Activated T-cell treated with anti-CD3 and anti-CD28 coated beads, Interleukin-2, amount 50 U/mL, for 1 hour (primary cell): ENCODE measurements at places on chromosomes 7 and 10.

DNA sequence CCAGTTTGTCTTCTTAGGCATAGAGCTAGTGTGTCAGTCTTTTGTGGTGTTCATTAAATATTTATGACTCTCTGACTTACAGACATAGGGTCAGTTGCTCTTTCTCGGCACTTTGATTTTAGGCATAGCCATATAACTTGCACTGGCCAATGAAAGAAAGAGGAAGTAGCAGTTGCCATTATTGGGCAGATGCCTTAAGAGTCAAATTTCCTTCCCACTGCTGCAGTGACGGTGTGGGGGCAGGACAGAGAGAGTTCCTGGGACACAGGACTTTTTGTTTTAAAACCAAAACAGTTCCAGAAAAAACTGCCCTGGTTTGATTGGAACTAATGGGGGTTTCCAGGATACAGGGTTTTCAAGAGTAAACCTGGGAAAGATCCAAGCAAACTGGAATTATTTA is 60.2 kb upstream of the PHF14 start:
- no peak for DNase-seq

DNA sequence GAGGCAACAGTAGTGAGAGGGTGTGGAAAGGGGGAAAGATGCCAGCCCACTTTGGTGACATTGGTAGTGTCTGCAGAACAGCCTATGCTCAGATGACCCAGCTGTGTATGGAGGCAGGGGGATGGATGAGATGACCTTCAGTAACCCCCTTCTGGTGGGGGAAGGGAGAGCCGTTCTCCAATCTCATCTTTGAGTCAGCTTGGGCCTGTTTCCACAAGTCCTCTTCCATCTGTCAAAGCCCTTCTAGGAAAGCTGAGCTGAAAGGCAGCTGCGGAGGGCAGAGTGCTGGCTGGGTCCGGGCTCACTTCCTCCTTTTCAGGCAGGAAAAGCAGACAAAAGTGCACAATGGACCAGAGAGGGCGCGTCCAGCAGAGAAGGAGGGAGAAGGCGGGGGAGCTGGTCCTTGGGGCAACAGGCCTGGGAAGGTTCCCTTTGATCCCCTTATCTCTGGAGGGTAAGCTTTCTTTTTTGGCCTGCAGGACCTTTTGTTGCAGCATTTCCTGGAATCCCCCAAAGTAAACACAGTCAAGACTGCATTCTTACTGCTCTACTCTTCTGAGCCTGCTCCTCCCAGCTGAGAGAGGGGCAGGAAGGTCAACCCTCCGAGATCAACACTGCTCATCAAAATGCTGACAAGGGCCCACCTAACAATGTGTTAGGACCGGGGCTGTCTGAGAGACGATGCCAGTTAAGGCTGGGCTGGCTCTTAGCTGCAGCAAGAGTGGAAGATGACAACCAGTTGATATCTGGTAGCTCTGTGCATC is 1.2 kb upstream of the LRMDA start:
- DNase-seq: no peak

DNA sequence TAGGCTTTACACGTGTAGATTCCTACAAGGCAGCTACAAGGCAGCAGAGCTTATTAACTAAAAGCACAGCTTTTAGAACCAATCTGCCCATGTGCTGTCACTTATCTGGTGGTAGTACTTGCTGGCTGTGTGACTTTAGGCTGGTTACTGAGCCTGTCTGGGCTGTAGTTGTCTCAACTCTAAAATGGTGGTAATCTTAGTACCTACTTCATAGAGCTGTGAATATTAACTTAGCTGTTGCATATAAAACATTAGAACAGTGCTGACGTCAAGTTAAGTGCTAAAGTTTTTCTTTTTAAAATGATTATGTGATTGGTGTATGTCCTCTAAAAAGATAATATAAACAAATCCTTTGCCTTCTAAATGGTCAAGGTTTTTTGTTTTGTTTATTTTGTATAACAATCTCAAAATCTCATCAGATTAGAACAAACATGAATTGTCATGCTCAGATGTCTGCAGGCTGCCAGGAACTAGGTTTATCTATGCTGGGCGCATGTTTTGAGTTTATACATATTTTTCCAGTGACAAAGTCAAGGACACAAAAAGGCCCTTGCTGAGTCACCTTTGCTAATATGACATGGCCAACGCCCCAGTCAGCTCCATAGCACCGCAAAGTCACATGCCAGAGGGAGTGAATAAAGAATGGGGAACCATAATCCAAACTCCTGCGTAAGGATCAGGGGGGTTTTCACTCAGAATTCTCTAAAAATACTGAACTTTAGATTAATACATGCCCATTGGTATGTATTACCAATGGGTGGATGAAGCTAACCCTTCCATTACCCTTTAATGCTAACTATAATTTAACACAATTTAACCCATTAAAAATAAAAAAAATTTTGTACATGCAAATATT is 39.8 kb upstream of the ARL4A start:
- DNase-seq: no peak

- no peak for DNase-seq
Observed at GRCh38 chr7:6241607-6241973, 30.8 kb downstream of the CYTH3 start.

DNA sequence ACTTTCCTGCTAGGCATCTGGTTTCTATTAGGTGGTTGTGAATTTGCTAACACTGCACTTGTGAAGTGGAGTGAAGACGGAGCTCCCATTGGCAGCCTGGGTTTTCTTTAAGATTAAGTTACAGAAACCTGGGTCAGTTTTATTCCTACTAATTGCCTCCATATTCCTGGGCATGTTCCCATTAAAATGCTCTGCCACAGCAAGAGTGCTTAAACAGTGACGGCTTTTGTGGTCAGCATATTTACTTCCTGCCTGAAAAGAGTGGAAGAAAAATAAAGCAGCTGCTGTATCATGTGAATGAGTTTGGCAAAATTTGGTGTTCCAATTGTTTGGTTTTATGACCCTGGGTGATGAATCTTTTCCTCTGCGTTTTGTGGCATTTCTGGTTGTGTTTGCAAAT is 96.9 kb upstream of the PLXDC2 start:
- no peak for DNase-seq

DNA sequence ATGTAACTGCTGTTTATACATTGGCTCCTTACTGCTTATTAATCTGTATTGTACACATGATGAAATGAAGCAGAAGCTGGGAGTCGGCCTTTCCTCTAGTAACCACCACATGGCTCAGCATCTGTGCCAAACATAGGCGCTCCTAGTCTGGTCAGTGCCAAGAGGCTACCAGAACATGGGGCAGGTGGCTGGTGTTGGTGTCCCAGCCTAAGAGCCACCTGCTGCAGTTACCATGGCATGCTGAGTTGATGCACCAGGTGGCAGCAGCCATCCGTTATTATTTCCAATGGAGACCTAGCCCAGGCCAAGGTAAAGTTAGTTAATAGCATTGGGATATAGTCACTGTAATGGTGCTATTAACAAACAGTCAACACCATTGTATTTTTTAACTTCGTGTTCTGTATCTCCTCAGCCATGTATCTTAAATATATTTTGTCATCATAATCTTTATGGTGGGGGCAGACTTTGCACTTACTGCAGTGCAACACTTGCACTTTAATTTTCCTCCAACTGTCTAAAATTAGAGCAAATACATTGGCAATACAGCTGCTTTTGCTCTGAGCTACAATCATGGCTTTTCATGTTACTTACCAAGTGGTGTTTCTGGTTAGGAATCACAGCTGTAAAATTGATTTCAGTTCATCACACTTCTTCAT is 33.1 kb downstream of the HBP1 start:
- no peak for DNase-seq
